Glutamatergic neuron (in vitro differentiated cells): ENCODE measurements at places on chromosomes 3 and 15. TPM values are rescaled to one million over a fixed set of nuclear protein-coding genes. Genes with fewer than 3 reads are reported as not detected.

The ITPKA gene
- 1.1 TPM for total RNA-seq

DNA sequence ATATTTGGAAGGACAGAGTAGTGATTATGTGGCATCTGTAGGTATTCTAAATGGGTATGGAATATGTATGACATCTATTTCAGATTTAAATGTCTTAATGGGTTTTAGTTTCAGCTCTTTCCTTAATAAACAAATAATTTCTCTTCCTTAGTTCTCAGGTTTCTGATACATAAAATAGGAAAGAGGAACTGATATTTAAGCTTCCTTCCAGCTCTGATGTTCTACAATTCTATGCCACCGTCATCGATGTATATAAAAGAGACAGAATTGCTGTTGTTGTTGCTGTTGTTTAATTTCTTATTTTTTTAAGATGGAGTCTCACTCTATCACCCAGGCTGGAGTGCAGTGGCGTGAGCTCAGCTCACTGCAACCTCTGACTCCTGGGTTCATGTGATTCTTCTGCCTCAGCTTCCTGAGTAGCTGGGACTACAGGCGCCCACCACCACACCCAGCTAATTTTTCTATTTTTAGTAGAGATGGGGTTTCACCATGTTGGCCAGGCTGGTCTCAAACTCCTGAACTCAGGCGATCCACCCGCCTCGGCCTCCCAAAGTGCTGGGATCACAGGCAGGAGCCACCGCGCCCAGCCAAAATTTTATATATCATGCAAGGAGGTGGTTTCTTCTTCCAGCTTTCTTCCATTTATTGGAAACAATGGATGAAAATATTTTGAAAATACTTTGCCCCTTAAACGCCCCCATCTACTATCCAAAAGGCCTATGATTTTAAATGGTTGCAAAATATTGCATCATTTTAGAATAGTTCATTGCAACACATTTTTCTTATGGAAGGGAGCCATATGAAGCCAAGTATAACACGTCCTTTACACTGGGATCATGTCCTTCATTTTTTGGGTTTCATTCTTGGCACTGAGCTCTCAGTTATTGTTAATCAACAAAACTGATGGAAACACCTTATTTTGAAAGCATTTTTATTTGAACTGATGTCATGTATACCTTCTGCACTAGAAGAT, 13.9 kb upstream of the C15orf61 start:
- no peaks in the 10 kb centered on the region for H3K27me3 ChIP-seq
- H3K27ac ChIP-seq = no peak overlapping the region
- DNase-seq = no peak
- H3K4me3 ChIP-seq = no peak overlapping the region
- peaks cover 26% of the 10 kb centered on the region for H3K4me1 ChIP-seq

GRCh38 chr15:45921978-45922377, 287.1 kb downstream of the SQOR start:
- H3K27me3 ChIP-seq = no peaks in the 10 kb centered on the region
- no peaks in the 10 kb centered on the region for H3K4me1 ChIP-seq
- H3K27ac ChIP-seq = no peak overlapping the region
- no peak for DNase-seq
- H3K4me3 ChIP-seq = no peak overlapping the region

DNA sequence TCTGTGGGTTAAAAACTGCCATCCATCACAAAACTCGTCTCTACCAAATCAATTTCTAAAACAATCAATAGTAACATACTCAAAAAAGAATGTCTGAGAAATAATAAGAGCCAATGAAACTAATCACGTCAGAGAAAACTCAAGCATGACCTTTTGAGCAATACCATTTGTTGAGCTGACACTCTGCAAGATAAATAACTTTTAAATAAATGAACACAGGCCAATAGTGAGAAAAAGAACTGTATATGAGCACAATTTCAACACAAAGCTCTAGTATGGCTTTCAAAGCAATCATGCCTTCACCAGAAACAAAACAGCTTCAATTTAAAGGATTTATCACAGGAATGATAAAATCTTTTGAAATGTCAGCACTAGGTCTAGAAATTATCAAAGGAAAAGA, 249.2 kb upstream of the SETMAR start:
- no peak overlapping the region for H3K4me3 ChIP-seq
- H3K4me1 ChIP-seq = peaks cover 3% of the 10 kb centered on the region
- no peaks in the 10 kb centered on the region for H3K27me3 ChIP-seq
- DNase-seq = no peak
- no peaks in the 10 kb centered on the region for H3K36me3 ChIP-seq

The CEP19 gene
- total RNA-seq = 3.3 TPM

DNA sequence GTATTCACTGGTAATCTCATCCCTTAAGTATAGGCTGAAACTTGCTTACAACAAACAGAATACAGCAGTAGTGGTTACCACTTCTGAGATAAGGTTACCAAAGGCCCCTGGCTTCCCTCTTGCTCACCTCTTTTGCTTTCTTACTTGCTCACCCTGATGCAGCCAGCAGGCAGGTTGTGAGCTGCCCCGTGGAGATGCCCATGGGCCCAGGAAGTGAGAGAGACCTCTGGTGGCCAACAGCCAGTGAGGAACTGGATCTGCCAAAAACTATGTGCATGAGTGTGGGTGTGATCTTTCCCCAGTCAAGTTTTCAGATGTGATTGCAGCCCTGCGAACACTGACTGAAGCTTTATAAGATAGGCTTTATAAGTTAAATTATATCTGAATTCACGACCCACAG, 48.7 kb downstream of the NMNAT3 start:
- H3K36me3 ChIP-seq = no peaks in the 10 kb centered on the region
- H3K27me3 ChIP-seq = peaks cover 2% of the 10 kb centered on the region
- DNase-seq = peak; percentile 28
- no peaks in the 10 kb centered on the region for H3K4me1 ChIP-seq

The THOC7 gene
- total RNA-seq = 43.3 TPM

The DGKG gene
- 24.1 TPM for total RNA-seq

GRCh38 chr3:32176989-32177701, 61.3 kb upstream of the CMTM8 start:
- peaks cover 3% of the 10 kb centered on the region for H3K27me3 ChIP-seq
- H3K4me1 ChIP-seq = peaks cover 2% of the 10 kb centered on the region
- H3K27ac ChIP-seq = no peak overlapping the region
- H3K4me3 ChIP-seq = no peak overlapping the region
- DNase-seq = peak; percentile 26

The FBLN2 gene
- 2.1 TPM for total RNA-seq

GRCh38 chr3:22377421-22377820, 626.4 kb upstream of the ZNF385D start:
- peaks cover 8% of the 10 kb centered on the region for H3K4me1 ChIP-seq
- DNase-seq = no peak
- no peak overlapping the region for H3K4me3 ChIP-seq
- no peak overlapping the region for H3K27ac ChIP-seq
- H3K36me3 ChIP-seq = no peaks in the 10 kb centered on the region

- H3K27me3 ChIP-seq = peaks cover 3% of the 10 kb centered on the region
- H3K4me1 ChIP-seq = no peaks in the 10 kb centered on the region
- no peak for DNase-seq
- H3K27ac ChIP-seq = no peak overlapping the region
- no peak overlapping the region for H3K4me3 ChIP-seq
- H3K36me3 ChIP-seq = no peaks in the 10 kb centered on the region
These were observed 40.5 kb downstream of the CCNL1 start for GRCh38 chr3:157119369-157119951.

The CDHR4 gene
- total RNA-seq = not detected

The CHRNA7 gene
- 19.1 TPM for total RNA-seq

The UBAP1L gene
- total RNA-seq = 4.6 TPM

- H3K27me3 ChIP-seq = peaks cover 2% of the 10 kb centered on the region
- no peaks in the 10 kb centered on the region for H3K36me3 ChIP-seq
- H3K4me1 ChIP-seq = peaks cover 11% of the 10 kb centered on the region
- H3K27ac ChIP-seq = no peak overlapping the region
- no peak overlapping the region for H3K4me3 ChIP-seq
- DNase-seq = no peak
These were observed 34.0 kb upstream of the ITGA11 start for GRCh38 chr15:68465861-68466560.

DNA sequence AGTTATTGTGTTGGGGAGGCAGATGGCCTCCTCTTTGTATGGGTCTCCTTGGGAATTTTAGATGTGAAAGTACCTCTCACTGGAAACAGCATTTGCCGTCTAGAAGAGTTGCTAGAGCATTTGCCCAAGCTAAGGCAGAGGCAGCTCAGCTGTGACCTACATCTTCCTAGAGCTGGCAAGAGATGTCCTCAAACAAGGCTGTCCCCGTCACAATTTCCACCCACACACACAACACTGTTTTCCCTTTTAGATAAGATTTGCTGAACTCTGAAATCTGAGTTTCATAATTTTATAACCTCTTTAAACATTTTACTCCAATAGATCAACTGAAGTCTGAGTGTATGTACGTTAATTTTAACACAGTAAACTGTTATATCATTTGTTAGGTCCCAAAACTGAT, 352.6 kb downstream of the EPHB1 start:
- H3K4me1 ChIP-seq = peaks cover 17% of the 10 kb centered on the region
- peaks cover 7% of the 10 kb centered on the region for H3K27me3 ChIP-seq
- no peak for DNase-seq
- no peak overlapping the region for H3K27ac ChIP-seq
- no peaks in the 10 kb centered on the region for H3K36me3 ChIP-seq
- H3K4me3 ChIP-seq = no peak overlapping the region

- H3K4me3 ChIP-seq = no peak overlapping the region
- no peak for DNase-seq
- peaks cover under 1% of the 10 kb centered on the region for H3K27me3 ChIP-seq
- H3K27ac ChIP-seq = no peak overlapping the region
These were observed 71.6 kb downstream of the FLNB start for GRCh38 chr3:58079773-58080172.

GRCh38 chr3:111531446-111531845, 10.6 kb upstream of the CD96 start:
- no peaks in the 10 kb centered on the region for H3K4me1 ChIP-seq
- H3K4me3 ChIP-seq = no peak overlapping the region
- no peak overlapping the region for H3K27ac ChIP-seq
- H3K36me3 ChIP-seq = peaks cover 18% of the 10 kb centered on the region
- no peaks in the 10 kb centered on the region for H3K27me3 ChIP-seq
- no peak for DNase-seq

- no peaks in the 10 kb centered on the region for H3K4me1 ChIP-seq
- H3K27ac ChIP-seq = no peak overlapping the region
- no peaks in the 10 kb centered on the region for H3K36me3 ChIP-seq
- H3K27me3 ChIP-seq = no peaks in the 10 kb centered on the region
- H3K4me3 ChIP-seq = no peak overlapping the region
These were observed 286.4 kb upstream of the BCHE start for GRCh38 chr3:166123576-166123975.

GRCh38 chr15:91942720-91943394, 89.3 kb downstream of the SLCO3A1 start:
- DNase-seq = no peak
- H3K4me3 ChIP-seq = peak overlapping the region; percentile 67
- H3K36me3 ChIP-seq = no peaks in the 10 kb centered on the region
- peaks cover 9% of the 10 kb centered on the region for H3K27me3 ChIP-seq
- peak overlapping the region; percentile 24 for H3K27ac ChIP-seq

The GRAMD1C gene
- 2.1 TPM for total RNA-seq

GRCh38 chr3:39592311-39593050, 125.0 kb downstream of the MOBP start:
- no peak overlapping the region for H3K4me3 ChIP-seq
- H3K27me3 ChIP-seq = no peaks in the 10 kb centered on the region
- no peaks in the 10 kb centered on the region for H3K4me1 ChIP-seq

DNA sequence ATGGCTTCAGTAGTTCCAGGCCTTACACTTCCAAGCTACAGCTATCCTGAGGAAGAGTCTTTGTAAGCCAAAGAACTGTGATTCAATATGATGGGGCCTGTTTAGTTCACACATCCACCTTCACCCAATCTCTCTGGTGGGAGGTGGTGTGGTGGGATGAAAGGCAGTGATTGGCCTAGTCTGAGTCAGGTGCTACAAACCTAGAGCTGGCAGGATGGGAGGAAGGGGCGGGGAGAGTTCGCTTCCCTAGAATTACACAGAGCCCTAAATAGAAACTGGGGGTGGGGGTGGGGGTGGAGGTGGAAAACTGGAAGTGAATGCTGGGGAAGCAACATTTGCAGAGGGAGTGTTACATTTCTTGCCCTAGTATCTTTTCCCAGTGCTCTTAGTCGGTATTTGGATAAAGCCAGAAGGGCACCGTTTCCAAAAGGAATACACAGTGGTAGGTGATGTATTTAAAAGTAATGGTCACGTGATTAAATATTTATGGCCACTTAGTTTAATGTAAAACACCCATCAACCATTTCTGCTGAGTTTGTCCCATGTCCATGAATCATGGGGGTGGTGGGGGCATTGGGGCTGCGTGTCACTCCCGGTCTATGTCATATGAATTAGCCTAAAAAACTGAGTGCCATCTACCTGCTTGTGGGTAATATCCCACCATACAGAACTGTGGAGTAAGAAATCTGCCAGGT, 247.6 kb upstream of the PROK2 start:
- no peak overlapping the region for H3K27ac ChIP-seq
- no peaks in the 10 kb centered on the region for H3K27me3 ChIP-seq
- DNase-seq = no peak
- H3K4me1 ChIP-seq = peaks cover 7% of the 10 kb centered on the region
- no peak overlapping the region for H3K4me3 ChIP-seq
- no peaks in the 10 kb centered on the region for H3K36me3 ChIP-seq

The SLTM gene
- total RNA-seq = 76.7 TPM

The GOLGA6L7 gene
- not detected for total RNA-seq

GRCh38 chr15:83512459-83512858, 65.3 kb downstream of the SH3GL3 start:
- no peaks in the 10 kb centered on the region for H3K36me3 ChIP-seq
- H3K27me3 ChIP-seq = peaks cover 1% of the 10 kb centered on the region
- DNase-seq = no peak
